ENCODE measurements at places on chromosomes 11 and 22. TPM values are rescaled to one million over a fixed set of nuclear protein-coding genes. Genes with fewer than 3 reads are reported as not detected.

The FAM227A gene
- 0.17 TPM for total RNA-seq

The CHADL gene
- total RNA-seq, result not detected

DNA sequence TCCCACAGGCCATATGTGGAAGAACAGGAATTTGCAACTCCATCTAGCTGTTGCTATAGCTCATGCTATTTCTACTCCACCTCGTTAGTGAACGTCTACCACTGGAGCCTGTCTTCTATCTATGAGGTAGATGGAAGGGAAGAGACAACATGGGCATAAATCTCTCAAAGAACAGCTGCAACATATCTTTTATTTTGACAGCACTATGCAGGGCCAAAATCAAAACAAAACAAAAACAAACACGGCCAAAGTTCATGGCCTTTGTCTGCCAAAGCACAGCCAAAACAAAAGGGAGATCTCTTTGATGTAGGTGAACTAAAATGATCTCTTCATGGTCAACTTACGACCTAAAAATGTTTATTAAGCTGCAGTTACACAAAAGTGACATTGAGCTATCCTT is 215.2 kb upstream of the MPPED2 start:
- DNase-seq, result no peak

- DNase-seq, result no peak
Observed at GRCh38 chr11:69001243-69002081, 11.6 kb downstream of the MRGPRF start.

Measured in M059J (cell line).